ENCODE measurements at places on chromosomes 5 and 9. TPM values are rescaled to one million over a fixed set of nuclear protein-coding genes. Genes with fewer than 3 reads are reported as not detected.

GLIPR2 gene
- 33.0 TPM for total RNA-seq

RMRP gene
- 18,741 TPM for total RNA-seq

CDH9 gene
- total RNA-seq, result not detected

SLC4A9 gene
- not detected for total RNA-seq

BASP1 gene
- total RNA-seq, result 8.1 TPM

DNA sequence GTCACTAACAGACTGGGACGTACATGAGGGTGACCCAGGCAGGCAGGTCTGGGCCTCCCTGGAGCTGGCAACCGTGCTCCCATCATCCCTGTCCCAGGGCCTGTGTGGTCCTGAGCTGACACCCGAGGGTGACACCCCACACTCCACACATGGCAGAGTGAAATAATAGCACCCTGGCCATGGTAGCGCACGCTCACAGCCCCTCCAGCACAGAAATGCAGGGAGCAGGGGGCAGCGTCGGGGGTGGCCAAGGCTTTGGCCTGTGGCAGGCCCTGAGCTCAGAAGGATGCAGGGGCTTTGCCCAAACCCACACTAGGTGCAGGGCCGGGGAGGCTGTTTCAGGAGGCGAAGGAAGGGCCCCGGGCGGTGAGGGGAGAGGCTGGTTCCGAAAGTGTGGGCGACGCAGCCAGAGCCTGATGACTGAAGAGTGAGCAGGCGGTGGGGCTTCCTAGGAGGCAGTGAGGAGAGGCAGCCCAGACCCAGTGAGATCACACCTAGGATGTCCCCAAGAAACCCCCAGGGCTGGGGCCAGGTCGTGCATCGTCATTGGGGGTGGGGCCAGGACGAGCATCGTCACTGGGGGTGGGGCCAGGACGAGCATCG is 12.9 kb downstream of the OR2V2 start:
- peaks cover 12% of the 10 kb centered on the region for H3K27me3 ChIP-seq
- peak; percentile 56 for DNase-seq
- peak overlapping the region; percentile 72 for H3K27ac ChIP-seq
- no peaks in the 10 kb centered on the region for H3K36me3 ChIP-seq
- H3K4me3 ChIP-seq, result peak overlapping the region; percentile 53

DNA sequence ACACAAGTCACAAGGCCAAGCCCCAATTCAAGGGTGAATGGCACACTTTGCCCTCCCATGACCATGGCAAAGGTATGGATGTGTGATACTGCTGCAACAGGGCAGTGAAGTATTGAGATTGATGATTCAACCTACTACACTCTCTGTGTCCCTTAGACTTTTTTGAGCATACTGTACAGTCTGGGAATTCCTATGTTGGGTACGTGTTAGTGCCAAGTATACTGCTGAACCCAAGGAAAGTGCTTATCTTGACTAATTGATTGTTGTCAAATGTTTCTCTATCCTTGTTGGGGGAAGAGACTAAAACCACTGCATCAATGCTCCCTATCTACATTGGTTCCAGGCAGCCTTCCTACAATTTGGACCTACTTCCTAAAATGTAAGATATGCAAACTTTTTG is 93.7 kb downstream of the NDFIP1 start:
- DNase-seq, result no peak
- no peaks in the 10 kb centered on the region for H3K4me1 ChIP-seq
- no peak overlapping the region for H3K27ac ChIP-seq
- no peak overlapping the region for H3K4me3 ChIP-seq

- H3K4me1 ChIP-seq, result no peaks in the 10 kb centered on the region
- no peak overlapping the region for H3K4me3 ChIP-seq
- no peak for DNase-seq
- no peaks in the 10 kb centered on the region for H3K27me3 ChIP-seq
- H3K36me3 ChIP-seq, result no peaks in the 10 kb centered on the region
- H3K27ac ChIP-seq, result peak overlapping the region; percentile 74
Observed at GRCh38 chr5:39256477-39257235, 37.3 kb upstream of the FYB1 start.

GRCh38 chr5:25241981-25242380 is 597.2 kb upstream of the CDH10 start:
- H3K4me1 ChIP-seq, result no peaks in the 10 kb centered on the region
- DNase-seq, result no peak
- H3K27me3 ChIP-seq, result no peaks in the 10 kb centered on the region
- H3K4me3 ChIP-seq, result no peak overlapping the region
- H3K27ac ChIP-seq, result no peak overlapping the region

- peaks cover 45% of the 10 kb centered on the region for H3K4me1 ChIP-seq
- peak overlapping the region; percentile 96 for H3K4me3 ChIP-seq
- H3K27ac ChIP-seq, result peak overlapping the region; percentile 96
- DNase-seq, result no peak
- H3K36me3 ChIP-seq, result peaks cover 9% of the 10 kb centered on the region
Observed at GRCh38 chr5:179805529-179806249, 977 bp downstream of the MGAT4B start.

DNA sequence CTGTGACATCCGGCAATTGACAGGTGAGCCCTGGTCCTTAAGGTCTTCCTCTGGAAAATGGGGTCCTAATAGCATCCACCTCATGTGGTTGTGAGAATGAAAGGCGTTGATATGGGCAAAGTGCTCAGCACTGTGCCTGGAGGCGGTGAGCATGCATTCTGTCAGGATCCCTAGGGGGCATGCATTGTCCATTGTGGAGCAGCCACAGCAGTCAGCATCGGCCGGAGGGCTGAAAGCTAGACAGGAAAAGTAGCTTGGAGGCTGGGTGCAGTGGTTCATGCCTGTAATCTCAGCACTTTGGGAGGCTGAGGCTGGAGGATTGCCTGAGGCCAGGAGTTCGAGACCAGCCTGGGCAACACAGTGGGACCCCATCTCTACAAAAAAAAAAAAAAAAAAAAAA is 122.2 kb downstream of the LHX2 start:
- no peak overlapping the region for H3K4me3 ChIP-seq
- no peaks in the 10 kb centered on the region for H3K36me3 ChIP-seq
- no peak overlapping the region for H3K27ac ChIP-seq
- no peaks in the 10 kb centered on the region for H3K4me1 ChIP-seq
